ENCODE measurements at places on chromosomes 5 and 9. TPM values are rescaled to one million over a fixed set of nuclear protein-coding genes. Genes with fewer than 3 reads are reported as not detected.

DNA sequence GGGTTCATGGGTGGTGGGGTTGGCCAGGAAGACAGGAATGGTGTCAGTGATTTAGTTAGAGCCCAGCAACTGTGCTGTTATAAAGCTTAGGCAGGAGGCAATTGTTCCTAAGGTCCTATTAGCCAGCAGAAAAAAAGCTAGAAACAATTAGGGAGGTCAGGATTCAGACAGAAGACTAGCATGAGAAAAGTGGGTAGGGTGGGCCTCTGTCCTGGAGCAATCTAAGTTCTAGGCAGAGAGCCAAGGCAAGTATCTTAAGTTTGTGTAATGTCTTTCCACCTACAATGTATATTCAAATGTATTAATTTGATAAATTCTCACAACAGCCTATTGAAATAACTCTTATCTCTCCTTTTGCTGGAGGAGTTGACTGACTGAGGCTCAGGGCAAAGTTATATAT is 6.1 kb upstream of the ZFAND5 start:
- DNase-seq: no peak

DNA sequence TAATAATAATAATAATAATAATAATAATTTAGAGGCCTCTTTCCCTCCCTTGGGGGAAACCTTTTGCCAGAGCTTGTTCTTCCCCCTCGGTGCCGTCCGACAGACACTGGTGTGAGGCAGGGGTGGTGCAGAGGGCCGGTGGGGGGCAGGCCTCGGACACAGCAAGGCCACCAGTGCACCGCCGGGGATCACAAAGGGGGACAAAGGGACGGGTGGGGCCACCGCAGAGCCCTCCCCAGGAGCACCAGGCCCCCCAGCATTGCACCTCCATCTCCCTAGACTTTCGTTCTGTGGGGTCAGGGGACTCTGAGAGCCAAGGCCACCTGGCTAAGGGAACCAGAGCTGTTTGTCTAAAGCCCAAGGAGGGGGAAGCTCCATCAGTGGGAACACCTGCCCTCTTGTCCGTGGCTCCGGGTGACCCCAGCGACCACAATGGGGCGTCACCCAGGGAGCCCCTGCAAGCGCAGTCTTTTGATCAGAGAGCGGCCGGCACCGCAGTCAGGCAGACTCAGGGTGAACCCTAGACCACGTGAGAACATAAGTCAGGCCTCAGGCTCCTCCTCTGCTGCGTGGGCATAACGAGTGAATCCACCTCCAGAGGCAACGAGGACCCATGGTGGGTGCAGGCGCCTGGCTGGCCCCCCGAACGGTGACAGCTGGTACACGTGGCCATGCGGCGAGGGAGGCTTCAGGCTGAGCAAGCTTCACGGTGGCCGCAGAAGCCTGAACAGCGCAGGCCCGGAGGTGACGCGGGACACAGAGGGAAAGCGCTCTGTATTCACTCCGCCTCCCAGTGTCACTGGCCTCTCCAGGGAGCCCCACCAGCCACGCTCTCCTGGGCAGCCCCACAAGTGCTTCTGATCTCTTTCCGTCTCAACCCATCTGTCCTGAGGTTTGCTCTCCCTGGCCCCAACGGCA is 12.0 kb upstream of the QSOX2 start:
- no peak for DNase-seq

DNA sequence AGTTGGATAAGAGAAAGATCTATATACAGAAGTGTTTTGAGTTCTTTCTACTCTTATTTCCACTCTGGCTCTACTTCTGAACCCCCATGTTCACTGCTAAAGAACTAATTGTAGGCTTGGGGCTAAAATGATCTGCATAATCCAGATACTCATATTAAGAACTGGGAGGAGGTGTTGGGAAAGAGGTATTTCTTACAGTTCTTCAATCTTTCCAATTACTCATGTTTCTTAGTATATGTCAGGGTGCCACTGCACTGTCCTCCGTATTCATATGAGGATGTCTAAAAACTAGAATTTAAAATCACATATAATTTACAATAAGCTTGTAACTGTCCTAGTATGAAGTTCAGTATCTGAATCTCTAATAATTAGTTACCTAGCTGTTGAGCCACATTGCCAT is 12.7 kb downstream of the NIPBL start:
- no peak for DNase-seq

Gene CDX1
- not detected for total RNA-seq

- no peak for DNase-seq
Measured at GRCh38 chr5:95283022-95283615, 1.8 kb downstream of the MCTP1 start.

Gene MARCHF3
- 22.5 TPM for total RNA-seq

DNA sequence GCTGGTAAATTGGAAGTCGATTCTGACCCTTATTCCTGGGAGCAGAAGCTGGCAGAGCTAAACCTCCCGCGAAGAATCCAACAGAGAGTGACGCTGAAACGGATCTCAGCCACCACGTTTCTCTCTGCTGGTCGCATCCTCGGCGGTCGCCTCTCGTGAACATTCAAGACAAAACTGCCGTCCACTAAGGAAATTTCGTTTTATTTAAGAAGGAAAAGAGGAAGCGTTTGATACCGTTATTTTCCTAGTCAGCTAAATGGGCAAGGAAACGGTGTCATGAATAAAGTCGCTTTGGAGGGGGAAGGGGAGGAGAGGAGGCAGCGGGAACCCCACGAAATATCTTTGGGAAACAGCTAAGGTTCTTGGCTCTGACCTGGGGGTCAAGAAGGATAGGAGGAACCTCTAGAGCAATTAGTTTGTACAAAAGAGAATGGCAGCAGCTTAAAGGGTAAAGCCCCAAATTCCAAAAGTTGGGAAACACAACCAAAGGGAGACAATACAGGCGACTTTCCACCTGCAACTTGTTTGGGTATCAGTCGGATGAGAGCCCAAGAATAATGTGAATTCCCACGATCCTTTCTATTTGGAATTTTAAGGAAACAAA is 1.9 kb downstream of the FOXB2 start:
- DNase-seq: no peak

- no peak for DNase-seq
Measured at GRCh38 chr5:148237785-148238417, 424 bp upstream of the MARCOL start.

DNA sequence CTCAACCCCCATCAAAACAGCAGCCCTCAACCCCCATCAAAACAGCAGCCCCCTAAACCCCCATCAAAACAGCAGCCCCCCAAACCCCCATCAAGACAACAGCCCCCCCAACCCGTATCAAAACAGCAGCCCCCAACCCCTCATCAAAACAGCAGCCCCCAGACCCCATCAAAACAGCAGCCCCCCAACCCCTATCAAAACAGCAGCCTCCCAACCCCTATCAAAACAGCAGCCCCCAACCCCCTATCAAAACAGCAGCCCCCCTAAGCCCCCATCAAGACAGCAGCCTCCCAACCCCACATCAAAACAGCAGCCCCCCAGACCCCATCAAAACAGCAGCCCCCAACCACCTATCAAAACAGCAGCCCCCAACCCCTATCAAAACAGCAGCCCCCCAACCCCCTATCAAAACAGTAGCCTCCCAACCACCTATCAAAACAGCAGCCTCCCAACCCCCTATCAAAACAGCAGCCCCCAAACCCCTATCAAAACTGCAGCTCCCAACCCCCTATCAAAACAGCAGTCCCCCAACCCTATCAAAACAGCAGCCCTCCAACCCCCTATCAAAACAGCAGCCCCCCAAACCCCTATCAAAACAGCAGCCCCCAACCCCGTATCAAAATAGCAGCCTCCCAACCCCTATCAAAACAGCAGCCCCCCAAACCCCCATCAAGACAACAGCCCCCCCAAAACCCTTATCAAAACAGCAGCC is 1.2 kb downstream of the TPPP start:
- no peak for DNase-seq

DNA sequence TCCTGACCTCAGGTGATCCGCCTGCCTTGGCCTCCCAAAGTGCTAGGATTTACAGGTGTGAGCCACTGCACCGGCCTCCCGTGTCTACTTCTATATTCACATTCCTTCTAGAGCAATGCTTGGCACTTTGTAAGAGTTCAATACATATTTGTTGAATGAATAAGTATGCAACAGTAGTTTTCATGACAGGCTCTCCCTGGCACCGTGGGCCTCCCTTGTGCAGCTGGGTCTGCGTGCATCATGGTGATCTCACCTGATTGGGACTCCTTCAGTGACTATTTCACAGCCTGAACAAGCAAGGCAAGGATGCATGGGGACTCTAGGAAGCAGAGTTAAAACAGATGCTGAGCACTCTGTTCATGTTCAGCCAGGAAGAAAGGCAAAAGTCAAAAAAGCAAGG is 6.8 kb upstream of the ZBTB34 start:
- no peak for DNase-seq

Gene BAAT
- not detected for total RNA-seq

Measured in omental fat pad (tissue), 4 donors.